Fibroblast of lung (primary cell): ENCODE measurements at places on chromosomes 16 and 17.

DNA sequence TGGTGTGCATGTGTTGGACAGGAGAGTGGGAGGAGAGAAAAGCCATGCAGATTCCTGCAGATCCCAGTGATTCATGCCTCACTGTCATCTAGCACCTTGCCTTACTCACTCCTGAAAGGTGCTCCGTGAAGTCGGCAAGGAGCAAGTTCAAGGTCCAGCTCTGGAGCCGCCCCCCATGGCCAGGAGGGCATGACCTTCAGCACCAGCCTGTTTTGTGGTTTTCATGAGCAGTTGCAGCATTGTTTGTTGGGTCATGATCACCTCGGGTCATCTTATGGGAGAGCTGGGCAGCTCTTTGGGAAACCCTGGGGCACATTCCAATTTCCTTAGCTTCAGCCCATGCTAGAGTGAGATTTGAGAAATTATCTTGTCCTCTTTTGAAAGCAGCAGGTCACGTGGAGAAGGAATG lies 137.5 kb upstream of the IRX3 start:
- no peak overlapping the region for H3K4me3 ChIP-seq
- no peaks in the 10 kb centered on the region for H3K4me1 ChIP-seq
- DNase-seq = no peak
- no peaks in the 10 kb centered on the region for H3K36me3 ChIP-seq

GRCh38 chr17:836151-836550 lies 54.0 kb downstream of the MRM3 start:
- H3K36me3 ChIP-seq = no peaks in the 10 kb centered on the region
- peak; percentile 83 for DNase-seq
- peaks cover 6% of the 10 kb centered on the region for H3K4me1 ChIP-seq
- H3K27ac ChIP-seq = peak overlapping the region; percentile 73
- H3K27me3 ChIP-seq = no peaks in the 10 kb centered on the region

DNA sequence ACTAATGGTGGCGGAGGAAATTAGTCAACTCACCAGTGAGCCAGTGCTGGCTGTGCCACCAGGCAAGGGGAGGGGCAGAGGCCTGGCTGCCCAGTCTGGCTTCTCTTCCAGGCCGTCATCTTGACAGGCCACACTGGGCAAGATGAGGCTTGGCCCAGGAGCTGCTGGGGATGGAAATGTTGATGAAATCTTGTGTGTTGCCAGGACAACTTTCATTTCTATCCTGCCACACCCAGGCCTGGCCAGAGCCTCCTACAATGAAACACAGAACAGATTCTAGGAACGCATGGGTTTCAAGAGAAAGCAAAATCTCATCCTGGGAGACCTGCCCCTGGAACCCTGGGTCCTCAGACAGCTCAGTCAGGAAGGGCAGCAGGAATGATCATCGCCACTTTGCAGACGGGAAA lies 9.3 kb downstream of the HEXIM2 start:
- H3K27ac ChIP-seq = peak overlapping the region; percentile 87
- peaks cover 2% of the 10 kb centered on the region for H3K36me3 ChIP-seq
- DNase-seq = peak; percentile 86
- no peaks in the 10 kb centered on the region for H3K27me3 ChIP-seq
- peaks cover 22% of the 10 kb centered on the region for H3K4me1 ChIP-seq

DNA sequence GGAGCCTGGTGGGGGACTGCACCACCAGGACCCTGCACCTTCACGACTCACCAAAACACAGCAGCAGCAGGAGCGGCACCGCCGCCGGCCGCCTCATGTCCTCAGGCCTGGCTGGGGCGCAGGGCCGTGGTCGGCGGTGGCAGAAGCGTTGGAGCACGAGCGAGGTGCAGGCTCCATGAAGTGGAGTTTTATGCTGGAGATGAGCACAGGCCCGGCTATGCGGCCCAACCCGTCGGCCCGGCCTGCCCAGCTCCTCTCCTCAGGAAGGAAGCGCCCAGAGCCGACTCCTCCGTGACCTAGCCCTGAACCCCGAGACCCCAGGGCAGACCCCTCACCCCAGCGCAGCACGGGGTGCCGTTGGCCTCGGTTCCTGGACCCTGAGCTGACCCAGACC lies at the start of gene PRSS27:
PRSS27 (minus strand) TSS at position 161 of the 394 bp plus-strand sequence; CDS start at position 97, 64 bp downstream.
- H3K27me3 ChIP-seq = peaks cover 4% of the 10 kb centered on the region
- H3K4me1 ChIP-seq = no peaks in the 10 kb centered on the region
- no peak for DNase-seq

- no peak overlapping the region for H3K4me3 ChIP-seq
- no peak overlapping the region for H3K27ac ChIP-seq
- no peaks in the 10 kb centered on the region for H3K4me1 ChIP-seq
These were observed 27.2 kb downstream of the ZNF423 start for GRCh38 chr16:49828533-49829267.

DNA sequence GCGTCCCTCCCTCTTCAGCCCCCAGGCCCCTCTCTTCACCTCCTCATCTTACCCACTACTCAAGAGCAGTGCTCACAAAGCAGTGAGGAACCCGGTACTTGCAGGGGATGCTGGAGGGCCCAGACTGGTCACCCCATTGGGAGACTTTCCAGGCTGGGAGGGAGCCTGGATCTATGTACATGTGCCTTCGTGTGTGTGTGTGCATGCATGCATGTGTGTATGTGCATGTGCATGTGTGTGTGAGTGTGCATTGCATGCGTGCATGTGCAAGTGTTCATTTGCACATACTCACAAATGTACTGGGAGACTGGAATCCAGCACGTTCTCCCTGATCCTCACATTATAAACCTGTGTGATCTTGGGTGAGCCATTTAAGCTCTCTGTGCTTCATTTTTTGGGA lies 696.0 kb upstream of the EEF2KMT start:
- no peak for DNase-seq
- no peaks in the 10 kb centered on the region for H3K27me3 ChIP-seq
- no peak overlapping the region for H3K4me3 ChIP-seq
- no peak overlapping the region for H3K27ac ChIP-seq
- no peaks in the 10 kb centered on the region for H3K4me1 ChIP-seq
